ENCODE measurements at places on chromosomes 6 and 20.

- DNase-seq = no peak
Observed at GRCh38 chr6:89734526-89734925, 85.1 kb downstream of the MDN1 start.

DNA sequence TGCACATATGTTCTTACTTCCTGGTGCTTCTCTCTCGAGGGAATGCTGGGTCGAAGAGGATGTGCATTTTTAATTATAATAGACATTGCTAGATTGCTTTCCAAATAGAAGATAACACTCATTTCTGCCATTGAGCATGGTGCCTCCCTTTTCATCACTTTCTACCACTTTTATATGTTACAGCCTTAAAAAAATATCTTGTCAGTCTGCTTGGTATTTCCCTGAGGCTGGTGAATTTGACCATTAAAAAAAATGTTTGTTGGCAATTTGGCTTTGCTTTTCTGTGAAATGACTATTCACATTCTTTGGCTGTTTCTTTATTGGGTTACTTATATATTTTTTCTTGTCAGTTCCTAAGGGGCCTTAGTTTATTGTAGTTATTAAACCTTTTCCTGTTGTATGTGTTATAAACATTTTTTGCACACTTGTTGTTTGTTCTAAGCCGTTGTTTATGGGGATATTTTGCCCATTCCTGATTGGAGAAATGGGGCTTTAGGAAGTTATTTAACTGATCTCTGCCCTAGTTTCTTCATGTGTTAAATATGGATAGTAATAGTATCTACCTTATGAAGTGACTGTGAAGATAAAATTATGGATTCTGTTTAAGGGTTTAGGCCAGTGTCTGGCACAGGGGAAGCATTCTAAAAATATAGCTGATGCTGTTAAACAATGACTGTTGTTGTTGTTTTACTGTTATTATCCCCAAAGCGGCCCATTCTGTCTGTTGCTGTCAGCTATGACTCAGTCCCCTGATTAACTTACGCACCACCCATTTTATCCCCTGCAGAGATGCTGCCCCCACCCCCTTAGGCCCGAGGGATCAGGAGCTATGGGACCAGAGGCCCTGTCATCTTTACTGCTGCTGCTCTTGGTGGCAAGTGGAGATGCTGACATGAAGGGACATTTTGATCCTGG, 3.8 kb downstream of the DDR1 start:
- DNase-seq = no peak

DNA sequence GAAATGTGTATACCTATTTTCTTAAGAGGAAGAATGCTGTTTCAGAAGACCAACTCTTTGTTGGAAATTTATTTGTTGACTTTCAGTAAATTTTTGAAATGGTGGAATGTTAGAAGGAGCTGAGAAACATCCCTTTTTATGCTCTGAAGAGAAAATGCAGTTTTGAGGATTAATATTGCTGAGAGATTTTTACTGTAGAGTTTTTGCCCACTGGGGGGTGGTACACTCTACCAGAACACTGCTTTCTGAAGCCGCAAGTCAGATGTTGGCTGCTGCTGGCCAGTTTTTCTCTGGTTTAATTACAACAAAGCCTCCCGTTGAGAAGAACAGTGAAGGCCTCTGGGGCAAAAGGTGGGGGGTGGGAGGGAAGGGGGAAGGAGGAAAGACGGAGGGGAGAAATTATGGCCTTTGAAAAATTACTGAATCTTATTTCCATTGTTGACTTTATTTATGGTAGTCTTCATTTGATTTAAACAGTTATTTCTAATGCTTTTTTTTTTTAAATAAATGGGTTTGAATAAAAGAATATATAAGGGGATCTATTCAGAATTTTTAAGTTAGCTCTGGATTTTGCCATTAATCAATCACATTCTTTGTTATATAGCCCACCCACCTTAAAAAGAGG, 3.0 kb downstream of the FLRT3 start:
- peak; percentile 54 for DNase-seq

GRCh38 chr6:90021711-90022110, 127.4 kb downstream of the GJA10 start:
- no peak for DNase-seq

- peak; percentile 65 for DNase-seq
Observed at GRCh38 chr20:50580016-50580747, 70.0 kb downstream of the PTPN1 start.

- DNase-seq = no peak
Observed at GRCh38 chr6:46651816-46652215, 802 bp downstream of the CYP39A1 start.

- peak; percentile 67 for DNase-seq
Observed at GRCh38 chr20:10185741-10186558, 32.7 kb upstream of the SNAP25 start.

- DNase-seq = no peak
Observed at GRCh38 chr6:2447318-2447920, 202.0 kb upstream of the GMDS start.

GRCh38 chr6:11143394-11144371, 32.2 kb upstream of the ERVFRD-1 start:
- DNase-seq = peak; percentile 20

- no peak for DNase-seq
Observed at GRCh38 chr6:155256122-155256795, 7.6 kb upstream of the CLDN20 start.

DNA sequence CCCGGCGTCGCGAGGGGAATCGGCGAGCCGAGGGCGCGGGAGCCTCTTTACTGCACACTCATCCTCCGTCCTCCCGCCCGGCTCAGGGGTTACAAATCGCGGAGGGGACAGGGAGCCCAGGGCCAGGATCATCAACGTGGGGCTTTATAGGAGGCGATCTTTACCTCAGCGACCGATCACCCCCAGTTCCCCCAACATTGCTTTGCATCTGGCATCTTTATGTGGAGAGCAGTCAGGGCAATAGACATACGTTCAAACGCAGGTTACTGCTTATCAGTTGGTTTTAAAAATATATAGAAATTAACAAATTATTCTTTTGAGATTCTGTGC, 634 bp downstream of the HSF2 start:
- no peak for DNase-seq

GRCh38 chr6:37204014-37204751, 34.2 kb downstream of the PIM1 start:
- DNase-seq = peak; percentile 64

DNA sequence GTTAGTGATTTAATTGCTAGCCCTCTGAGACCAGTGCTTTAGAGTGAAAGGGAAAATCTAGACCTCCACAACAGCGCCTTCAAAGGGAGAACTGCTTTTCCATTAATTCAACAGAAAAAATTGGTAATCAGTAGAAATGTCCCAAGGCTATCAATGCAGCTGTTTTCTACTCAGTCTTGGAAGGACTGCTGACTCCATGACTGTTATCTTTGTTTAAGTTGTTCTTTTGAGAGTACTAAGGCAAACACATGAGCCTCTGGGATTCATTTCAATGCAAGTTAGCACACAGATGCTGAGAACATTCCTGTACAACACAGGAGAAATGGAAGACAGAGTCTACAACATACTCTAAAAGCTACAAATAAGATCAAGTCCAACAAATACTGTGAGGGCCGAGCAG, 301.7 kb upstream of the PTCHD4 start:
- DNase-seq = no peak

DNA sequence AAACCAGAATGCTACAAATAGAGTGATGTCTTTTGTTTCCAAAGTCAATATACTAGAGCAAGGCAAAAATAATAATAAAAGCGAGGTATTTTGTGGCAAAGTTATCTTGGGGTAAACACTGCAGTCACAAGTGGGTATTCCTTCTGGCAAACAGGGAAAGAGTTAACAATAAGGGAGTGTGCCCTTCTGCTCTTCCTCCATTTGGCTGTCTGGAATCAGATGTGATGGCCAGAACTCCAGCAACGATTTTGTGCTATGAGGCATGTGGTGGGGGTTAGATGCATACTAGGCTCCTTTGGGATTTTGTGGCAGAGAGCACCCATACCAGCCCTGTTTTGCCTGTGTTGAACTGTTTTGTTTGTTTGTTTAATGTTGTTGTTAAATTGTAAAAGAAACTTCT, 2.4 kb upstream of the SLC52A3 start:
- no peak for DNase-seq

GRCh38 chr6:17457405-17457804, 64.0 kb downstream of the CAP2 start:
- DNase-seq = no peak

- DNase-seq = no peak
Observed at GRCh38 chr6:168124921-168125320, 45.9 kb upstream of the FRMD1 start.

GRCh38 chr6:8047541-8048292, 16.5 kb downstream of the BLOC1S5 start:
- DNase-seq = no peak

DNA sequence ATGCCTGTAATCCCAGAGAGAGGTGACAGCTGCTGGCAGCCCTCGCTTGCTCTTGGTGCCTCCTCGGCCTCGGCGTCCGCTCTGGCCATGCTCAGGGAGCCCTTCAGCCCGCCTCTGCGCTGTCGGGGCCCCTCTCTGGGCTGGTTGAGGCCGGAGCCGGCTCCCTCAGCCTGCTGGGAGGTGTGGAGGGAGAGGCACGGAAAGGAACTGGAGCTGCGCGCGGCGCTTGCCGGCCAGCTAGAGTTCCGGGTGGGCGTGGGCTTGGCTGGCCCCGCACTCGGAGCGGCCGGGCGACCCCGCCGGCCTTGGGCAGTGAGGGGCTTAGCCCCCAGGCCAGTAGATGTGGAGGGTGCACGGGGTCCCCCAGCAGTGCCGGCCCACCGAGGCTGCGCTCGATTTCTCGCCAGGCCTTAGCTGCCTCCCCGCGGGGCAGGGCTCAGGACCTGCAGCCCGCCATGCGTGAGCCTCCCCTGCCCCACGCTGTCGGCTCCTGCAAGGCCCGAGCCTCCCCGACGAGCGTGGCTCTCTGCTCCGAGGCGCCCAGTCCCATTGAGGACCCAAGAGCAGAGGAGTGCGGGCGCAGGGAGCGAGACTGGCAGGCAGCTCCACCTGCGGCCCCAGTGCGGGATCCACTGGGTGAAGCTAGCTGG, 34.6 kb downstream of the C6orf52 start:
- DNase-seq = no peak

GRCh38 chr6:130517444-130517931, 151.7 kb downstream of the TMEM200A start:
- DNase-seq = no peak

GRCh38 chr20:5357946-5358345, 41.2 kb upstream of the PROKR2 start:
- DNase-seq = no peak

DNA sequence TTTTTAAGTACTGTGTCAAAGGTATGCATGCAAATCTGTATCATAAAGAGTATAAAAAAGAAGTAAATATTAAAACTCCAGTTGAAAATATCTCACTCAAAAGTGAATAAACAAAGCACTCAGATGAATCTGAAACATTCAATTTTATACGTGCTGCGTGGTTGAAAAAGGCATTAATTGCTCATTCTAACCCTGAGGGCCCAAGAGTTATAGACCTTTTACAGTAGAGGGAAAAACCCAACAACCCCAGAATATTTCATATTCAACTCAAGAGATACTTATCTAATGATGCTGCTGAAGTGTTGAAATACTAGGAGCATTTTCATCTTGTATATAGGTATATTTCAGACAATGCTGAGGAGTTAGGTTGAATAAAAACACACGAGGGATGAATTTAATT, 862.8 kb upstream of the CITED2 start:
- no peak for DNase-seq

- DNase-seq = no peak
Observed at GRCh38 chr6:56652231-56652630, 9.5 kb upstream of the DST start.

- no peak for DNase-seq
Observed at GRCh38 chr6:119124079-119124824, 45.8 kb upstream of the FAM184A start.

GRCh38 chr6:36319436-36319762, 17.3 kb downstream of the BNIP5 start:
- no peak for DNase-seq

- DNase-seq = no peak
Observed at GRCh38 chr6:167984876-167985604, 12.4 kb upstream of the KIF25 start.

- DNase-seq = no peak
Observed at GRCh38 chr20:23071398-23071797, 14.7 kb downstream of the CD93 start.

- DNase-seq = no peak
Observed at GRCh38 chr6:158071121-158072082, 89.7 kb downstream of the SYNJ2 start.

DNA sequence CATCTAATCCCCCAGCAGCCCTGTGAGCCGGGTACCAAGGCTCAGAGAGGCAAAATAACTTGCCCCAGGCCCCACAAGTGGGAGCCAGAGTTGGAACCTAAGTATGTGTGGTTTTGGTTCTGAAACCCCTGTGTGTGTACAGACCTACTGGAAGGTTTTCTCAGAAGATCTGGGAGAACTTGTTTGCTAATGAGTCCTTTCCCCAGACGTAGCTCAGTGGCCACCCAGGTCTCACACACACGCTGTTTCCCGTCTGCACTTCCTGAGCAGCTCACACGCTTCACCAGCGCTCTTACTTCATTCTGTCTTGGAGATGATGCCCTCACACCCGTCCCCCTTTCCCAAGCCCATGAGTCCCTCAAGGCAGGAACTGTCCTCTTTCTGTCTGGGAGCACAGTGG, 8.2 kb downstream of the CCN5 start:
- DNase-seq = no peak

- no peak for DNase-seq
Observed at GRCh38 chr6:169885131-169885530, 133.7 kb downstream of the ERMARD start.

- no peak for DNase-seq
Observed at GRCh38 chr6:48641544-48641943, 530.5 kb upstream of the PTCHD4 start.

DNA sequence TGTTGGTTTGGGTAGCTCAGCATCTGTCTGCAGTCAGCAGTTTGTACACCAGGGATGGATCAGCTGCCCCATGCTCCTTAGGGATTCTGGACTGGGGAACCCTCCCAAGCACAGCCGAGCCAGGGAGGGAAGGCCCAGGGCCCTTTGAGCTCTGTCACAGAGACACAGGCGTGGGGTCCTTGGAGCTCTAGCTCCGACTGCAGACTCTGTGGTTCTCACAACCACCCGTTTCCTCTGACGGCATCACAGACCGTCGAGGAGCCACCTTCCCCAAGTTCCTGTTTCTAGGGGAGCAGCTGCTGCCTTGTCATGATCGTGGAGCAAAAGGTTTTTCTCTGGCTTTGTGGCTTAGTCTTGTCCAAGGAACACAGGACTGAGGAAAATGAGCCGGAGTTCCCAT, at the start of gene SLA2:
TSS of gene SLA2 (minus strand) at position 199 of the 400 bp plus-strand sequence. CDS start 4,861 bp downstream, outside the sequence.
- DNase-seq = peak; percentile 10

DNA sequence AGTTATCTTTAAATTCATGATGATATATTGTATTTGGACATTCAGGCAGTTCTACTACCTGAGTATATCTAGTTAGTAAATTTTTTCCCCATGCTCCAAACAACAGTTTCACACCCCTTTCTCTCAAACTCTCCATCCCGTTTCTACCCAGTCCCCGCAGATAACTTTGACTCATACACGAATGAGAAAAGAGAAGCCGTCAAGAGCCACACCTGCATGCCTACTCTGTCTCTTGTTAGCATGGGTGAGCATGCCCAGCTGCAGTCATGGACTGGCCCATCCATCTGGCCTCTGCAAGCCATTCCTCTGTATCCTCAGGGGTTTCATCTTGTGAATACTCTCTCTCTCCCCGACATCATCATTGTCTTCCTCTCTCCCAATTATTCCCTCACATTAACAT, 41.5 kb downstream of the MYB start:
- no peak for DNase-seq

Data from body of pancreas (tissue), 4 donors.